ENCODE measurements at places on chromosomes 12 and 14. TPM values are rescaled to one million over a fixed set of nuclear protein-coding genes. Genes with fewer than 3 reads are reported as not detected.

DNA sequence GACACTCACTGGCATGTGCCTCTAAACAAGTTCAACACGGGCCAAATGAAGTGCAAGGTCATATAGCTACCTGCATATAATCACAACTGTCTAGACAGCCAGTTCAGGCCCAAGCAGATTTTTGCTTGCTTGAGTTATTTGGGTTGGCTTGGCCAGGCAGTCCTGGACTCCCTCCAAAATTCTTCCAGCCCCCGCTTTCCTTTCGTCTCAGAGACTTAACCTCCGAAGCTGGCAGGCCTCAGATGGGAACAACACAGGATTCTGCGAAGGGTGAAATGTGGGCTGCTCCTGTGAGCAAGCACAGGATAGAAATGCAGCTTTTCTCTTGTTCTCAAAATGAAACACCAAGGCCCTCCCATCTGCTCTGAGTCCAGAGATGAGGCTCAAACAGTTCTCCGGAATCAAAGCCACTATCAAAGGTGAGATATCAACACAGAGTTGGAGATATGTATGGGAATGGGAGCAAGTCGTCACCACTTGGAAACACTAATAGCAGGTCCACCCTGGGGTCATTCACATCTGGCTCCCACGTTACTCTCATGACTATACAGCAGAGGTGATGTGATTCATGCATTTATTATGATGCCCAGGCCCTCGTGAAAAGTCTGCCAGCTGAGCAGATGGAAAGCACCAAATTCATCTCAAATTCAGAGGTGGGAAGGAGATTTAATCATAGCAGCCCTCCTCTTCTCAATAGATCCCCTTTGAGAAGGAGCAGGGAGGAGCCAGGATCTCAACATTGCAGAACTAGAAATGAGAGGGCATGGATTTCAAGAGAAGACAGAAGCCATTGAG is 389.8 kb downstream of the NUAK1 start:
- peak; percentile 36 for DNase-seq

GRCh38 chr12:113064395-113065125 is 8.0 kb downstream of the DTX1 start:
- DNase-seq, result no peak

DNA sequence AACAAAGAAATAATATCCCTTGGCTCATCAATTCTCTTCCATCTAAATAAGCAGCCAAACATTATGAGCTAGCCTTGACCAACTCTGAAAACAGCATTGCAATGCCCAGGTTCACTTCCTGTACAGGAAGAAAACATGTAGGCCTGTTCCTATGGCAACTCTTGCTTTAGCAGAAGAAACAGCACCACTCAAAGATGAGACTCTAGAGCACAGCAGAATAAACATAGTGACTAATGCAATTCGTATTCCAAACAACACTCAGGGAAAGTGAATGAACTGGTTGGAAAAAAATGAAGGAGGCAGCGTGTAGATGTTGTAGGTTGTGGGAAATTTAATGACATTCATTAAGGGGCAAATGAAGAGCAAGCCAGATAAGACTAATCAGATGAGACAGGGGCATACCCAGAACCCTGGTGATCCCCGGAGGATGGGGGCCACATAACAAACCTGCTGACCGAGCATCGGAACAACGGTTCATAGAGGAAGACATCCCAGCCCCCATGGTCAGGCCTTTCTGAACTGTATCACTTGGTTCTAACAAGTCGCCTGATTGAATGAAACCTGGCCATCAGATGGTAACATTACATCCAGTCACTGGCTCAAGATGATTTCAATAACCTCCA is 9.0 kb downstream of the ARHGDIB start:
- peak; percentile 42 for DNase-seq

GRCh38 chr12:121903202-121903601 is 14.6 kb downstream of the PSMD9 start:
- no peak for DNase-seq

- no peak for DNase-seq
These were observed 82.9 kb downstream of the ARF6 start for GRCh38 chr14:49975799-49976198.

- DNase-seq, result no peak
These were observed 2.4 kb upstream of the GALNT8 start for GRCh38 chr12:4717806-4718205.

- peak; percentile 85 for DNase-seq
These were observed 52.0 kb upstream of the ITPR2 start for GRCh38 chr12:26884765-26885576.

The ADAMTS20 gene
- not detected for polyA plus RNA-seq

DNA sequence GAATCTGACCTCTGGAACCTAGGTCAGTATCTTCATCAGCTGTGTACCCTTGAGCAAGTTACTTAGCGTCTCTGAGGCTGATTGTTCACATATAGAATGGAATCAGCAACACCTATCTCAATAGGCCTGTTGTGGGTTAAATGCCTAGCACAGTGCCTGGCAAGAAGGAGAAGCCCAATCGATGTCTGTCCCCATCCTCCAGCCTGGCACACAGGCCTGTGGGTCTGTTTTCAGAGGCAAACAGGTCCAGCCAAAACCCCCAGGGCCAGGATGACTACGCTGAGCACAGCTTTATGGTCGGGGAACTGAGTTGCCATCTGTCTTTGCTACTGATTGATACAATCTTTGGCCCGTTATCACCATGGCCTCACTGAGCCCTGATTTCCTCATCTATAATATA is 89.2 kb downstream of the NUAK1 start:
- DNase-seq, result no peak

- DNase-seq, result no peak
These were observed 936 bp downstream of the TFCP2 start for GRCh38 chr12:51171884-51172514.

GRCh38 chr12:116595672-116596071 is 36.5 kb downstream of the MAP1LC3B2 start:
- no peak for DNase-seq

GRCh38 chr12:24222968-24223367 is 273.5 kb upstream of the SOX5 start:
- DNase-seq, result no peak

GRCh38 chr14:90758959-90759358 is 57.3 kb downstream of the TTC7B start:
- no peak for DNase-seq

The HCFC2 gene
- polyA plus RNA-seq, result 37.1 TPM

The CSRP2 gene
- polyA plus RNA-seq, result 28.4 TPM

DNA sequence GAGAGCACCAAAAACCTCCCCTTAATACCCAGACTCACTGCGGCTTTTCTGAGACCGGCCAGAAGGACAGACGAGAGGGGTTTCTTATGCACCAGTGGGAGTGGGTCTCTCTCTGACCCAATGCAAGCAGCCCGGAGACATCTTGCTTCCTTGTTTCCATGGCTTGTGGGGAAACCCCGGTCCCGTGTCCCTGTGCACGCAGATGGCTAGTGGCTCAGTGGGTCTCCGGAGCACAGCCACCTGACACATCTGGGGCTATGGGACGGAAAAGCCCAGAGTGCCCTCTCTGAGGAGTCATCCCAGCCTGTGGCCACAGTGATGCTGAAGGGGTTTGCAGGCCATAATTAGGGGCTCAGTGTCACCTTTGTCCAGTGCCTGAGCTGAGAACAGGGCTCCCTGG is 197.6 kb downstream of the PHETA1 start:
- no peak for DNase-seq

DNA sequence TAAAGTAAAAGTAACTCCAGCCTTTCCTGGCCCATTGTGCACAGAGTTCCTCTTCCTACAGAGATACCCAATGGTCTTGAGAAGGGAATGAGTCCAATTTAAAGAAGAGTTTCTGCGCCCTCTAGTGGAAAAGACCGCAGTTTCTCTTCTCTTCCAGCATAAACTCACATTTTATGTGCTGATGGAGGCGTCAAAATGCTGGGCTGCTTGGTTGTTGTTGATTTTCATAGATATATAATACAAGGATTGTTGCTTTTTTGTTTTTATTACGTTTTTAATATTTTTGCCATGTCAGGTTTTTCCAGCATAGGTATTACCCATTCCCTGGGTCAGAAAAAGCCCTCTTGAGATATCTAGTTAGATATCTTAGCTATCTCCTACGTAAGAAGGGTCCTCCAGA is 356.9 kb upstream of the STXBP6 start:
- DNase-seq, result no peak

DNA sequence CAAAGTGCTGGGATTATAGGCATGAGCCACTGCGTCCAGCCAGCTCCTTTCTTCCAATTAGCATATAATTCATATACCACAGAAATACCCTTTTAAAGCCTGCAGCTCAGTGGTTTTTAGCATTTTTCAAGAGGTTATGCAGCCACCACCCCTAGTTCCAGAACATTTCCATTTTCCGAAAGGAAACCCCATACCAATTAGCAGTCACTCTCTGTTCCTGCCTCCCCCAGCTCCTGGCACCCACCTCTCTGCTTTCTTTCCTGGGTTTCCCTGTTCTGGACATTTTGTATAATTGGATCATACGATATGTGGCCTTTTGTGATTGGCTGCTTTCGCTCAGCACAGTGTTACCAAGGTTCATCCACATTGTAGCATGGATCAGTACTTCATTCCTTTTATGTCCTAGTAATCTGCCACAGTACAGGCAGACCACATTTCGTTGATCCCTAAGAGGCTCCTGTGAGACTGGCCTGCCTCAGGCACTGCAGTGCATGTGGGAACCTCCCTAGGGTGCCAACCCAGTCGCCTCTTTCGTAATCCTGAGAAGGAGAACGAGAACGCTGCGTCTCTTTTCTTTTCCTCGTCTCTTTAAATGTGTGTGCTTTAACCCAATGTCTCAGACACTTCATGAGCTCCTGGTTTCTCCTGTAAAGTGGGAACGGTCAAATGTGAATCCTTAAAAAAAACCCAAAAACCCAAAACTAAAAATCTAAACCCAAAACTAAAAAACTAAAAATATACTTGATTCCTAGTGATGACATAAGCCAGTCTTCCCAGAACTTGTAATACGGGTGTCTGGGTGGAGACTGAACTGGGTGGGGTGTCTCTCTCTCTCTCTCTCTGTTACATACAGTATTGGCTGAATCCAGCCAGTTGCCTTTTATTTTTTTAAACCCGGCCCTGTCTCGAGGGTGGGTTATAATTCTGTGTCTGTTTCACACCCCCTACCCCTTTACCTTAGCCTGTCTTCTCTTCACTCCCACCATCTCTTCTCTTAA is 14.7 kb downstream of the AACS start:
- no peak for DNase-seq

GRCh38 chr14:77988096-77988870 is 181.9 kb upstream of the NRXN3 start:
- DNase-seq, result no peak

The RGS6 gene
- polyA plus RNA-seq, result 6.0 TPM

- DNase-seq, result no peak
These were observed 452.1 kb upstream of the PDE3A start for GRCh38 chr12:19916196-19916753.

DNA sequence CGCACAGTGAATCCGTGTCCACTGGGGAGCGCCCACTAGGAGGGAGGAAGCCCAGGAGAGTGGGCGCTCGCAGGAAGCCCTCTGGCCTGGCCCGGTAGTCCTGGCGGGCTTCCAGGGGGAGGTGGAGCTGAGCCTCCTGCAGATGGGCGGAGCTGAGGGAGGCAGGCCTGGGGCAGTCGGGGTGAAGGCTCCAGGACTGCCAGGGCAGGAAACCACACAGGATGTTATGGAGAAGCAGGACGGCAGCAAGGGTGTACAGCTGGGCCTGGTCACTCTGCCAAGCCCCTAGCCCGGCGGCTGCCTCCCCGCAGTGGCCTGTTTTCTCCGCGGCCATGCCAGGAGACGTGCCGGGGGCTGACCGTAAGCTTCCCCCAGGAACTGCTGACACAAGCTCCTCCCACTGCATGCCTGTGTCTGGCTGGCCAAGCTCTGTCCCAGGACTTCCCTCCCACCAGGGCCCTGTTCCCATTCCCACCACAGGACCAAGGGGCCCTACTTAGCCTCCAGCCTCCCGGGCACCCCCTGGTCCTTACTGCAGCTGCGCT is 143.4 kb upstream of the C14orf180 start:
- peak; percentile 36 for DNase-seq

The RFLNA gene
- 21.8 TPM for polyA plus RNA-seq

The VRTN gene
- polyA plus RNA-seq, result not detected

DNA sequence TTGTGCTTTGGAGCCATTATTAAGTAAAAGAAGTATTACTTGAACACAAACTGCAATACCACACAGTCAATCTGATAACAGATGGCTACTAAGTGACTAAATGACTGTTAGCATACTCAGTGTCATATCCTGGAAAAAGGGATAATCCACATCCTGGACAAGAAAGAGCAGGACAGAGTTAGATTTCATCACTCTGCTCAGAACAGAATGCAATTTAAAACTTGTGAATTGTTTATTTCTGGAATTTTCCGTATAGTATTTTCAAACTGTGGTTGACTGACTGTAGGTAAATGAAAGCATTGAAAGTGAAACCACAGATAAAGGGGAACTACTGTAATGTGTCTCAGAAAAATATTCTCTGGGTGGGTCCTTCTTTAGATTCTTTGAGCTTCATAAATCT is 458.8 kb downstream of the TMEM117 start:
- no peak for DNase-seq

DNA sequence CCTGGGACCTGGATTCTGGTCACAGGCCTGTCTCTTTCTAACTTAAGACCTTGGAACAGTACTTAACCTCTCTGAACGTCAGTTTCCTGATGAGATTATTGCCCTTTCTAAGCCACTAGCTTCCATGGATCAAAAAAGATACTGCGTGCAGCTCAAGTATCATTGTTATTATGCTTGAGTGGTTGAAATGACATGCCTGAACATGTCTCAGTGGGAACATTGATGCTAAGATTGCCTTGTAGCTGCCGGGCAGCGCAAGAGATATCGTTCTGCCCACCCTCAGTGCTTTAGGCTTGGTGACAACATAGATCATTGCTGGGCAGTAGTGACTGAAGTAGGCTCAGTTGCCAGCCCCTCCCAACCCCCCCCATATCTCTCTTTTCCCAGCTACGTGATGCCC is 131.9 kb downstream of the SMOC1 start:
- no peak for DNase-seq

- no peak for DNase-seq
These were observed 28.1 kb downstream of the ETNK1 start for GRCh38 chr12:22653075-22653474.

The SIX4 gene
- not detected for polyA plus RNA-seq

DNA sequence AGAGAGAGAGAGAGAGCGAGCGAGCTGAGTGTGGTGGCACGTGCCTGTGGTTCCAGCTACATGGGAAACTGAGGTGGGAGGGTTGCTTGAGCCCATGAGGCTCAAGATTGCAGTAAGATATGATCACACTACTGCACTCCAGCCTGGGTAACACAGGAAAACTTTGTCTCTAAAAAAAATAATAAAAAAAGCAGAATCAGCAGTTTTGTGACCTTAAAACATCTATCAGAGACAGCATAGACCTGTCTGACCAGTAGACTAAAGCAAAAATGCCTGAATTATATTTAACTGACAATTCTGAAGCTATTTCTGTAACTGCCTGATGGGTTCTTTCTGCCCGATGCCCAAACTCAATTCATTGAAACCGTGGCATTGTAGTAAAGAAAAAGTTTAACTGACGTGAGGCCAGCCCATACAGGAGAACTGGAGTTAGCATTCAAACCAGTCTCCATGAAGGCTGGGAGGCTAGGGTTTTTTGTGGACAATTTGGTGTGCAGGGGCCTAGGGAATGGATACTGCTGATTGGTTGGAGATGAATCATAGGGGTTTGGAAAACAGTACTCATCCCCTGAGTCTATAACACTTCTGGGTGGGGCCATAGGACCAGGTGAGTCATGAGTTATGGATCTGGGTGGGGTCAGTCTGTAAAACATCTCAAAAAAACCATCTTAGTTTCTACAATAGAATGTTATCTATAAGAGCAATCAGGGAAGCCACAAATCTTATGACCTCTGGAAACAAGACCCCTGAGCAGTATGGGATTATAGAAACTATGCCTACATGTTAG is 8.0 kb upstream of the RASSF8 start:
- no peak for DNase-seq

Data from muscle of arm (tissue), 14 donors.